ENCODE measurements at places on chromosomes 2 and 18.

DNA sequence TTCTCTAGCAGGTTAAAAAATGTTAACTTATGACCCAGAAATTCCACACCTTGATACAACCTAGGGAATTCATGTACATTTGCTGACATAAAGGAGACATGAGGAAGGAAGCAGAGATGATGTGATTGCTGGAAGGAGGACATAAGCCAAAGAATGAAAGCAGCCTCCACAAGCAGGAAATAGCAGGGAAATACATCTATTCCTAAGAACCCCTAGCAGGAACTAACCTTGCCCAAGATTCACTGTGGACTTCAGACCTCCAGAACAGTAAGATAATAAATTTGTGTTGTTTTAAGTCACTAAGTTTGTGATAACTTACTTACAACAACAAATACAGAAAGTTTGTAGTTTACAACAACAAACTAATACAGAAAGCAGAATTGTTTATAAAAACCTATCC, 4.6 kb upstream of the DSG4 start:
- no peak for DNase-seq

DNA sequence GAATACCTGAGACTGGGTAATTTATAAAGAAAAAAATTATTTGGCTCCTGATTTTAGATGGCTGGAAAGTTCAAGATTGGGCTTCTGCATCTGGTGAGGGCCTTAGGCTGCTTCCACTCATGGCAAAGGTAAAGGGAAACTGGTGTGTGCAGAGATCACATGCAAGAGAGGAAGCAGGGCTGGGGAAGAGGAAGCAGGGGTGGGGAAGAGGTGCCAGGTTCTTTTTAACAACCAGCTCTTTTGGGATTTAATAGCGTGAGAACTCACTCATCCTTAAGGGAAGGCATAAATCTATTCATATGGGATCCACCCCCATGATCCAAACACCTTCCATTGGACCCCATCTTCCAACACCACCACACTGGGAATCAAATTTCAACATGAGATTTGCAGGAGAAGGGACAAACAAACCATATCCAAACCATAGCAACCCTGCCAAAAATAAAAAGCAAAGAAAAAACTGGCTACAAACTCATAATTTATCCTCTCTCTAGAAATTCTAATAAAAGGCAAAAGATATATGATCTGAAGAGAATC, 30.4 kb downstream of the PRKRA start:
- no peak for DNase-seq

GRCh38 chr2:41234093-41234492, 782.2 kb upstream of the SLC8A1 start:
- no peak for DNase-seq

- DNase-seq = no peak
Measured at GRCh38 chr2:241118737-241119505, 16.8 kb upstream of the MTERF4 start.

DNA sequence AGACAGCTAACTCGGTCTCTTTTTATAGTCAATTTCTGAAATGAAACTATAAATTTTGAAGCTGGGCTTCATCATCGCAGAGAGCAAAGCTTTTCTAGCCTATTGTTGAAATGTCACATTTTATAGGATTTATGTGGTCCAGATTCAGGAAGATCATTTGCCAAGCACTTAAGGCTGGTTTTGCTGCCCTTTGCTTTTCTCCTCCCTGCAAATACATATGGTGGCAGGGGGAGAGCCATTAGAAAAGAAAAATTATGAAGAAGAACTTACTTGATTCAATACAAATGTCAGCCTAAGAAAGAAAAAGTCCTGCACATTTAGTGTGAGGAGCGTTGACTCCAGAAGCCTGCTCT, 206.9 kb upstream of the NRP2 start:
- no peak for DNase-seq

- DNase-seq = no peak
Measured at GRCh38 chr2:43238176-43238575, 11.8 kb upstream of the ZFP36L2 start.

DNA sequence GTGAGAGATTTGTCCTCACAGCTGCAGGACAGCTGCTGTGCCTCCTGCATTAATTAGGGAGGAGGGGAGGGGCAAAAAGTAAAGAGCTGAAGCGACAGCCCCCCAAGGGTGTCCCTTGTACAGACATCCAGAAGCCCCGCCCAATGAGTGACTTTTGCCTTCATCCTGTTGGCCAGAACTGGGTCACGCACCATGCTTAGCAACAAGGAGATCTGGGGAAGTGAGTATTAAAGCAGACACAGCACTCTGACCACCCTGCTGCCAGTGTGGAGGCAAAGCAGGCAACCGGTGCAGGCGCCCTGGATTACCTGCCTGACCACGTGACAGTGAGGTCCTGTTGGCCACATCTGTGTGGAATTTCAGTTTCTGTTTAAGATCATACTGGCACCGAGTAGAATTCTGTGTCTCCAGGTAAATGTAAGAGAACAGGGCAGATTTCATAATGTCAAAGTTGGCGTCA, 21.5 kb upstream of the BIN1 start:
- no peak for DNase-seq

- no peak for DNase-seq
Measured at GRCh38 chr2:120674246-120675170, 61.2 kb upstream of the GLI2 start.

DNA sequence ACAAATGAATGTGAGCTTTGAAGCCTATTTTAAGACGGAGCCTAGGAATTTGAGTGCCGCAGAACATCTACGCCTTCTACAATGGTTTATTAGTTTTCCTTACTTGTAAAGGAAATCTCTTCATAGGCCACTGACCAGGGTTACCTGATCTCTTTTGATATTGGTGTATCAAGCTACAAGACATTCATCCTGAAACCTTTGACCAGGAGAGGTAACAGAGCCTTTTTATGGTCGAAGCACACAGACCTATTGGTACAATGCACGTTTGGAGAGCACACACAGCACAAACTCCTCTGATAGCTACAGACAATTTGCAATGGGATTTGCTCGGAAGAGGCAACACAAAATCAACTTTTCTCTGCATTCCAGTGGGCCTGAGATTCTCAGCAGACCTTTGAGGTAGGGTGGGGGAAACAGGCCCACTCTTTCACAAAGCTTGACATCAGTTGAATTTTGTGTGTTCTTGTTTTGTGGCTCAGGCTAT, 12.8 kb downstream of the MYCN start:
- DNase-seq = no peak

DNA sequence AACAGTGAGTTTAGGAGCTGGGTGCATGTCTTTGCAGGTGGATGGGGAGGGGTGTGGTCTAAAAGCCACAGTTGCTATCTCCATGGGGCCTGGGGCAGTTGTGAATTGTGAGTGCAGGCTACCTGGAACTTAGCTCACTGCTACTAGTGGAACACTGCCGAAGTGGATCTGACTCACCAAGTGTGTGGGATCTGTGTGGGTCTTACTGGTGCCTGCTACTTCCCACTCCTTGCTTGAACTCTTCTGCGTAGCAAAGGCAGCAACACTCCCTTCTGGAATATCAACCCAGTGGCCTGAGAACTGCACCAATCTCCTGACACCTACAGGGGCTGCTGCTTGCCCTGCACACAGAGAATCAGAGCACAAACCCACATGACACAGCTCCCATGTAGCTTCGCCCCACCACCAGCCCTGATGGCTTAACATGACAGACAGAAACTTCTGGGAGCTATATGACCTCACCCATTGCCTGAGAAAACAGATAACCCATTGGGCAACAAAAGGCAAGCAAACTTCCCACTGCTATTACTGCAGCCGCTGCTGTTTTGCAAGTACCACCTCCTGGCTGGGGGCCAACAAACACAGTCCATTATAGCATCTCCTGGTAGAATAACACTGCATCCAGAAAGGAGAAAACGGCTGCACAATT, 455.1 kb upstream of the DDX18 start:
- no peak for DNase-seq

- no peak for DNase-seq
Measured at GRCh38 chr2:28263690-28264089, 129.0 kb upstream of the FOSL2 start.
